Activated CD4-positive, alpha-beta T cell treated with anti-CD3 and anti-CD28 coated beads for 24 hours (primary cell): ENCODE measurements at places on chromosomes 2 and 18.
A peak's percentile ranks its signal among the peaks of the same experiment; 100 is the strongest.

DNA sequence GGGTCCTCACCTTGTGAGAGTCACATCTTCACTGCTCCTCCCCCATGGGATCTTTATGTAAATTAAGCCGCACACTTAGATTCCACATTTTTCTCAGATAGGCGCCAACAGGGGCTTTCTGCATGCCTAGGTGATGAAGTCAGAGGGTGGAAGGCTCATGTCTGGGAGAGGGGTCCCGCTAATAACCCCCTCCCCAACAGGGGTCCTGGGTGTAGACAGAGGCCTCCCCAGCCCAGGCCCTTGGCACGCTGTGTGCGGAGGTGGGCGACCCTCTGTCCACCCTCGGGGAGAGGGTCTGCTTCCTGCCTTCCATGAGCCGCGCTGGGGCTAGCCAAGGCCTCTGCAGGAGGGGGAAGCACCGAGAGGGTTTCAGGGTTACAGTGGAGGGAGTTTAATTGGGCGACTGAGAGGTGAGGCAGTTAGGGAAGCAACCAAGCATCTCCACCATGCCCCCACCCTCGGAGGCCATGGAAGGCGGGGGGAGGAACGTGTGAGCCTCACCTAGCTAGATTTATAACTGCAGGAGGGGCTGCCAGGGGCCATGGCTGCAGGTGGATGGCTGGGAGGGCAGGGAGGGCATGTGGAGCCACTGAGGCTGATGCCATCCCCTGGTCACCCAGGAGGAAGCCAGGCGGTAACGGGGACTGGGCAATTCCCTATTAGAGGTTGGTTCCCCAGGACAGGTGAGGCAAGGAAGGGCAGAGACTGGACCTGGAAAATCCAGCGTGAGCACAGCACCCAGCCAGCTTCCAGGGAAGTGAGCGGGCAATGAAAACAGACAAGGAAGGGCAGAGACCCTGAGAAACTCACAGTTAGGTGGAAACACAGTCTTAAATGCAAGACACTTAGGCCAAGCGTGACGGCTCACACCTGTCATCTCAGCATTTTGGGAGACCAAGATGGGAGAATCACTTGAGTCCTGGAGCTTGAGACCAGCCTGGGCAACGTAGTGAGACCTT lies 7.7 kb upstream of the PXDN start:
- no peak for DNase-seq

- no peak for DNase-seq
These were observed 297.0 kb upstream of the REV1 start for GRCh38 chr2:99786636-99787390.

DNA sequence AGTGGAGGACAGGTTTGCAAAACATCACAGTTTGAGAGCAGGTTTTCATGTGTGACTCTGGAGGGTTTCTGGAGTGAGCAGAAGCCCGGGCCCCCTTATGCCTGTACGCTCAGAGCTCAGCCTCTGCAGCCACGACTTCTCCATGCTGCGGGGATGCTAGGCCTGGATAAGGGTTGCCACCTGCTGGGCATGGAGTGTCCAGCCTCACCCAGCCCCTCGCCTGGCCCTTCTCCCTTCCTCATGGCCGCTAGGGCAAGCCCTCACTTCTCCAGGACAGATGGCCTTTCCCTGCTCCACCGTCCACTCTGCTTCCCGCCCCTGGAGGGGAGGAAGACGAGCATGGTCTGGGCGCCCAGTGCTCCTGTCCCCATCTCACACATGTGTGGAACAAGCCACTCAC lies 318.7 kb downstream of the GBX2 start:
- DNase-seq: no peak

DNA sequence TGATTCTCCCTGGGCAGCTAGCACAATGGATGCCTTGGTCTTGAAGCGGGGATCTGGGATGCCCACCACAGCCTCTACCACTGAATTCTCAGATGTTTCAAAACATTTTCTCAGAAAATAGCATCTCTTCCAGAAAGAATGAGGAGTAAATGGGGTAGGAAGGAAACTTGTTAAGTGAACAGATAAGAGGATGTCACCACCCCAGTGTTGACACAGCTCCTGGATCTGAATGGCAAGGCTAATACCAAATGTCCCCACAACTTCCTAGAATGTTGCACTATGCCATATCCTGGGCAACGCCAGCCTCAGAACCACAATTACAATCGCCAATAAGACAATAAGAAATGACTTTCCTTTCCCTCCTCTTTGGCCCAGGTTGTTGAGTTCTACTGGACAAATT lies 177.2 kb downstream of the BCL11A start:
- DNase-seq: no peak

- DNase-seq: no peak
These were observed 124.2 kb upstream of the CCDC68 start for GRCh38 chr18:55083461-55083860.

DNA sequence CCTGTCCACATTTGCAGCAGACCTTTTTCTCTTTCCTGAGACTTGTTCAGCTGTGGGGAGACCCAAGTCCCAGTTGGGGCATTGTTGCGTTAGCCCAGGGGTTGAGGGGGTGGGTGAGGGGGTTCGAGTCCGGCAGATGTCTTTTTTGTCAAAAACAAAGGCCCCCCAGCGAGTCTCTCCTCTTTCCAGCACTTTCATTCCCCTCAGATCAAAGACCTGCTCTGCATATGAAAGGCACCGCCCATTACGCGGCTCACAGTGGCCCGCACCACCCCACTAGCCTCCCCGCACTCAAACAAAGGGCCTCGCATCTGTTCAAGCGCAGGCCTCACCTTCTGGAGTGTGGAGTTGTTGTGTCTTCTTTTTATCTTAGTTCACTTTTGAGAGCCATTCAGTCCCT lies 25.2 kb downstream of the TRABD2A start:
- DNase-seq: no peak

- DNase-seq: no peak
These were observed 56.6 kb upstream of the PPM1B start for GRCh38 chr2:44112096-44112495.

DNA sequence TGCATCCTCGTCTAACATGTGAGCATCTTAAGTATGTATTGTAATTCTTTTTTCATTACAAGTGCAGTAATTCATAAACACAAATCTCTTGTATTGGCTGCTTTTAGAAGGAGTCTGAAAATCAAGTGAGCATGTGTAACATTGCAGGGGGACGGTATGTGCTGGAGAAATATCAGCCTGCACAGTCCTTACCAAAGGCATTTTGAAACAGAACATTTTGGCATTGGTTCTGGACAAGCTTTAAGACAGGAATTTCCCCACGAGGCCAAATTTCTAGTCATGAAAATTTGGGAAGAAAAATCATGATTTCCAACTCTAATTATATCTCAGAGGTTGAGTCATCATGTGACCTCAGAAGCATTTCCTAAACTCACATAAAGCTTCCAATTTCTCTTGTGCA lies 24.7 kb upstream of the NRP2 start:
- DNase-seq: no peak

- DNase-seq: no peak
These were observed 82.9 kb downstream of the PLB1 start for GRCh38 chr2:28578774-28579173.

DNA sequence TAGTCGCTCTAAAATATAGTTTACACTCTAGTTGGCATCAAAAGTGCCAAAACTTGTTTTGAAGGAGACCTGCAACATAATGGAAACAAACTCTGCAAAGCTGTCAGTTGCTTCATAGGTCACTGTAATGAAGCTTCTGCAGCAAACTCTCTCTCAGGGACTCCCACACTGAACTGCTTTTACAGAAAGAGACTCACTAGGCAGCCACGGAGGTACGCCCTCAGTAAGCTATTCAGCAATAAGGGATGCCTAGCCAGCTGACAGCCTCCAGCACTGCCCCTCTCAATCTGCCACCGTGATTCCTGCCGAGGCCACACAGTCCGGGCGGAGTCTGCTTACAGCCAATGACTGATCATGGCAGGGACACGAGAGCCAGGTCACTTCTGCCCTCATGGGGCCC lies 51.1 kb downstream of the COLEC12 start:
- no peak for DNase-seq

DNA sequence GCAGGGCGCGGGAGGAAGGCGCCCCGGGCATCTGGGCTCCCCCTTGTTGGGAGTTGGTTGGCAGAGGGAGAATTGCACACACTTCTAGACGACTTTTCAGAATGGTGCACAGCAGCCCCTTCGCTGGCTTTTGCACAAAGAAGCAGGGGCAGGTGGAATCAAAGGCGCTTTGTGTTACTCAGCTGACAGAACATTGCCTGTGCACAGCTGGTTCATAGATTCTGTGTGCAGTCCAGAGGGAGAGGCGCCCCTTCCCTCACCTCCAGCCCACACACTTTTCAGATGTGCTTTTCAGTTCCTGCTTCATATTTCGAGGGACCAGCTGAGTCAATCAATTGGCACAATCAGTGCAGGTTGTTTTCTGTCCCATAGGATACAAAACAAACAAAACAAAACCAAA lies 348.4 kb upstream of the RAB12 start:
- no peak for DNase-seq

GRCh38 chr2:106771811-106772210 lies 114.2 kb downstream of the ST6GAL2 start:
- DNase-seq: no peak

GRCh38 chr2:225073198-225073597 lies 30.9 kb upstream of the DOCK10 start:
- no peak for DNase-seq

GRCh38 chr2:65368468-65368867 lies 63.9 kb downstream of the SPRED2 start:
- DNase-seq: no peak

- DNase-seq: no peak
These were observed 5.1 kb downstream of the PKDCC start for GRCh38 chr2:42052702-42053481.

GRCh38 chr18:36284671-36285295 lies 12.7 kb upstream of the FHOD3 start:
- peak; percentile 15 for DNase-seq

GRCh38 chr2:188076149-188077056 lies 215.3 kb upstream of the GULP1 start:
- DNase-seq: no peak

- DNase-seq: no peak
These were observed 36.7 kb downstream of the WDFY1 start for GRCh38 chr2:223908304-223908998.

GRCh38 chr2:84388133-84388532 lies 70.9 kb downstream of the SUCLG1 start:
- DNase-seq: no peak

DNA sequence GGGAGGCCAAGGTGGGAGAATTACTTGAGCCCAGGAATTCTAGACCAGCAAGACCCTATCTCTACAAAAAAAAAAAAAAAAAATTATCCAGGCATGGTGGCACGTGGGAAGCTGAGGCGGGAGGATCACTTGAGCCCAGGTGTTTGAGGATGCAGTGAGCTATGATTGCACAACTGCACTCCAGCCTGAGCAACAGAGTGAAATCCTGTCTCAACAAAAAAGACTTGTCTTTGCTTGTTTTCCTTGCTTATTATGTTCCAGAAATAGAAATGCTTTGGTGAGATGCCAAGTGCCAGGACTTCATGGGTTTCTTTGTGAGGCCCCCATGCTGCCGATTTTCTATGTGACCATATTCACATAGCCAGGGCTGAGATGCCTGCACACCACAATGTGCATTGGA lies 9.0 kb downstream of the DCDC2C start:
- no peak for DNase-seq
